Activated T-cell treated with anti-CD3 and anti-CD28 coated beads for 48 hours (primary cell): ENCODE measurements at places on chromosomes 12 and 14.

DNA sequence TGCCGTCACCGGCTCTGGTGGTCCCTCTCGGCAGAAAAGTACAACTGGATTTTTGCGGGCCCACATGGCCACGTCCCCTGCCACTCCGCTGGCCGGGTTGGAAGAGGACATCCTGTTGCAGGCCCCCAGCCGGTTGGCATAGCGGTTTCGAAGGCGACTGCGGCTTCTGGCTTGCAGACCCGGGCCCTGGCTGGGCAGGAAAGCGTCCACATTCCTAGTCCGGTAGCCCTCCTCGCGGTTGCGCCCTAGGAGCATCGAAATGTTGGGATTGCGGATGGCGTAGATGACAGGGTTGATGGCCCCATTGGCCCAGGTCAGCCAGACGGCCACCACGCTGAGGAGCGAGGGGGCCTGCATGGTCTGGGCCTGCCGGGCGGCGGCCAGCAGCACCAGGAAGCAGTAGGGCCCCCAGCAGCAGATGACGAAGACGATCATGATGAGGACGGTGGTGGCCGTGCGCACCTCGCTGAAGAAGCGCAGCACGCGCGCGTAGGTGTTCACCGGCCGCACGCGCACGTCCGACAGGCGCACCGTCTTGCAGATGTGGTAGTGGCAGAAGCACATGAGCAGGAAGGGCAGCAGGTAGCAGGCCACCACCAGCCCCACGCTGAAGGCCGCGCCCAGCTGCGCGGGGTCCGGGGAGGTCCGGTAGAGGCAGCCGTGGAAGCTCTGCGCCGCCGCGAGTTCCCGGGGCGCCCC, 1.2 kb downstream of the GPR135 start:
- peak; percentile 41 for DNase-seq

DNA sequence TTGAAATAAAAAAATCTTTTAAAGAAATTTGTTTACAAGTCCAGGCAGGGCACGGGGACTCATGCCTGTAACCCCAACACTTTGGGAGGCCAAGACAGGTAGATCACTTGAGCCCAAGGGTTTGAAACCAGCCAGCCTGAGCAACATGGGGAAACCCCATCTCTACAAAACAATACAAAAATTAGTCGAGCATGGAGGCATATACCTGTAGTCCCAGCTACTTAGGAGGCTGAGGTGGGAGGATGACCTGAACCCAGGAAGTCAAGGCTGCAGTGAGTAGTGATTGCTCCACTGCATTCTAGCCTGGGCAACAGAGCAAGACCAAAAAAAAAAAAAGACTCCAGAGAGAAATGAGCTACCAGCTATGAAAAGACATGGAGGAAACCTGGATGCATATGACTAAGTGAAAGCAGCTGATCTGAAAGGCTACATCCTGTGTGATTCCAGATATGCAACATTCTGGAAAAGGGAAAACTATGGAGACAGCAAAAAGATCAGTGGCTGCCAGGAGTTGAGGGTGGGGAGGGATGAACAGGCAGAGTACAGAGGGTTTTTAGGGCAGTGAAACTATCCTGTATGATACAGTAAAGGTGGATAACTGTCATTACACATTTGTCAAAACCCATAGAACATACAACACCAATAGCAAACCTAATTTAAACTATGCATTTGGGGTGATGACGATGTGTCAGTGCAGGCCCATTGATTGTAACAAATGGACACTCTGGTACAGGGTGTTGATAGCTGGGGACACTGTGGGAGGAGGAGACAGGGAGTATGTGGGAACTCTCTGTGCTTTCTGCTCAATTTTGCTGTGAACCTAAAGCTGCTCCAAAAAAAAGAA, 59.9 kb downstream of the PRKAB1 start:
- DNase-seq, result no peak

- peak; percentile 64 for DNase-seq
Measured at GRCh38 chr12:107320929-107321631, 227.7 kb upstream of the CRY1 start.

DNA sequence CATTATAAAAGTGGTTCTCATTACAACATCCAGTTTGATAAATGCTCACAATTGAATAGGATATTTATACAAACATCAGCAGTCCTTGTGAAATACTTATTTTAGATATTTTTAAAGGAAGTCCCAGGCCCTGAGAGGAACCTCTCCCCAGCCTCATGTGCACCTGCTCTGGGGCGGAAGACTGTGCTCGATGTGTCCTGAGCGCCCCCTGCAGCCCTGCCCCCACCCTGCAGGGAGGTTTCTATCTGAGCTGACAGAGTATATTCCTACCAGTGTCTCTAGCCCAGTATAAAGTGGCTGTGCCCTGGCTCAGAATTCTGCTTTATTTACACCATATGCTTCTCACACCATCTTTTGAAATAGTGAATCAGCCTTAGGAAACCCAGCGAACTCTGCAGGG, 1349.1 kb downstream of the TMEM121 start:
- no peak for DNase-seq

DNA sequence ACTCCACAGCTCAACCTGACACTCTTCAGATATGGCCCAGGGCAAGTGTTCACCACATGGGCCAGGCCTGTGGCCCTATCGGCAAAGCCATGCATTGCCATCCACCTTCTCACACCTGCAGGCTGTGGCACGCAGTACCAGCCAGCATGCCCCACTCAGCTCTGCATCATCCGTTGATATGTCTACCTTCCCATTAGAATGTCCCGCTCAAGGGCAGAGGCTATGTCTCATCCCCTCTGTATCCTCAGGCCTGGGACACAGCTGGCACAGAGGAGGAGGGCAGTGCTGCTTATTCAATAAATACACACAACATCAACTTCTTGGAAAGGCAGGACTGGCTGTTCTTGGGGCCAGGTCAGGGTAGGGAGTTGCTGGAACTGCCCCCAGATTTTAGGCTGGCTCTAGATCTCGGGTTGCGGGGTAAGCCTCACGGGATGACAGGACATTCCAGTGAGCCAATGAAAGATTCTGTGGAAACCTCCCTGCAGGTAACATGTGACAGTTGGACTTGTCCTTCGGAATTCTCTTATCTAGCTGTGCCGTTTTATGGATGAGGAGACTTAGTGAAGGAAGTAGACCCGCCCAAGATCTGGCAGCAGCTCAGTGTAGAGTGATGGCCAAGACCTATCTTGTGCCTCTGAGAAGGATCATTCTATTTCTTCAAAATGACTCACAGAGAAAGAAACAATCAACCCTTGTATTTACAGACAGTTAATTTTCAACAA, 25.6 kb downstream of the SYNE3 start:
- no peak for DNase-seq

DNA sequence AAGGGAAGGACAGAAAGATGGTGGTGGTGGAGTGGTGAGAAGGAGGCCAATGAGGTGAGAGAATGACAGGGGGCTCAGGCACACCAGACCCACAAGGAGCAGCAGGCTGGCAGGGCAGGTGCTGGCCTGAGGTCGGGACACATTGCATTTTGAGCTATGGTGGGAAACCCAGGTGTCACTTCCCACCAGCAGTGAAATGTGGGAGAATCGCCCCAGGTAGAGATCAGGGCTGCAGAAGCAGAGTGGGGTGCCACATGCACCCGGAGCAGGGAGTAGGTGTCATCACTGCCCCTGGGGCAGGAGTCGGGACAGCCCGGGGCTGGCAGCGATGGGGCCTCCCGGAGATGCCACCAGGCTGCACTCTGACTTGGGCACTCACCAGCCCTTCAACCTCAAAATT, 315.8 kb downstream of the BCL11B start:
- no peak for DNase-seq

DNA sequence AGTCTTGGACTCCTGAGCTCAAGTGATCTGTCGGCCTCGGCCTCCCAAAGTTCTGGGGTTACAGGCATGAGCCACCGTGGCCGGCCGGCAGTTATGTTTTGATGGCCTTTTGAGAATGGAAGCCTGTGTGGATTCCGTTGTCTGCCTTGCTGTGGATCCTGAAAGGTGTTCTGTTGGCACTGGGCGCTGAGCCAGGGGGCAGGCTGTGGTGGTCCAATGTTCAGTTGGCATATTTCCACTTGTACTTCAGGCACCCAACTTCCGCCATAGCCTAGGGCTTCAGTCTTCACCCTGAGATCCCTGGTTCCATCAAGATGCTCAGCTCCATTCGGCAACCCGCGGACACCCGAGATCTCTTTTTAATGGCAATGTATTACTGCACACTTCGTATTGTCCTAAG, 6.3 kb upstream of the RPLP0 start:
- no peak for DNase-seq

- no peak for DNase-seq
Measured at GRCh38 chr14:97695456-97695981, 898.3 kb downstream of the VRK1 start.

- peak; percentile 22 for DNase-seq
Measured at GRCh38 chr12:51217133-51217967, 512 bp downstream of the POU6F1 start.

DNA sequence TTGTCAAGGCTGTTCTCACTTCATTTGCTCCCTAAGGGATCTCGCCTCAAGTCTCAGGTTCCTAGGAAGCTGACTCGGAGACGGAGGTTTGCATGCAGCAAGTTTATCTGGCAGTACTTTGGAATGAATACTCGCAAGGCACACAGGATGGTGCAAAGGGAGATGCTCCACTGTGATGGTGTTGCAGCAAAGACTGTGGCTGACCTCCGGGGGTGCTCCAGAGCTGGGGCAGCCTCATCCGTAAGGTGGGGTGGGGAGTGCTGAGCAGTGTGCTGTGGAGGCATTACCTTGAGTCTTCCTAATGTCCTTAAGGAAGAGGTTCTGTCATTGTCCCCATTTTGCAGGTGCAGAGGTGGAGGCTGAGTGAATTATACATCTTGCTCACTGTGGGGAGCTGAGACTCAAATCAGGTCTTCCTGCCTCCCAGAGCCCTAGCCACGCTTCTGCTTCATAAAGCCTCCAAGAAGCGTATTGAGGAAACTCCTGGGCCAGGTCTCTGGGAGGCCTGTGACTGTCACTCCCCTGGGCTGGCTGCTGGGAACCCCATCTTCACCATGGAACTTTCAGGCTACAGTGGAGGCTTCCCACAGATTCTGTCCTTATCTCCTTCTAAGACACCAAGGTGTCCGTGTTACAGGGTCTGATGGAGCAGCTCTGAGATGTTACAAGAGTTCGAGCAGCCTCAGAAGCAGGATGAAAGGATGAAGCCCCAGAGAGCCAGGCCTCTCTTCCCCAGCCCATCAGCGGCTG, 39.5 kb downstream of the GALNT16 start:
- DNase-seq, result no peak

DNA sequence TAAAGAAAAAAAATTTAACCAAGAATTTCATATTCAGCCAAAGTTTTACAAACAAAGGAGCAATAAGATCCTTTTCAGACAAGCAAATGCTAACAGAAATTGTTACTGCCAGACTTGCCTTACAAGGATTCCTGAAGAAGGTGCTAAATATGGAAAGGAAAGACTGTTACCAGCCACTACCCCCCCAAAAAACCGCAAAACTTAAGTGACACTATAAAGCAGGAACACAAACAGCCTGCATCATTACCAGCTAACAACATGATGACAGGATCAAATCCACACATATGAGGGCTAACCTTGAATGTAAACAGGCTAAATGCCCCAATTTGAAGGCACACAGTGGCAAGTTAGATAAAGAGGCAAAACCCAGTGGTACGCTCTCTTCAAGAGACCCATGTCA, 55.7 kb downstream of the APOBEC1 start:
- no peak for DNase-seq

DNA sequence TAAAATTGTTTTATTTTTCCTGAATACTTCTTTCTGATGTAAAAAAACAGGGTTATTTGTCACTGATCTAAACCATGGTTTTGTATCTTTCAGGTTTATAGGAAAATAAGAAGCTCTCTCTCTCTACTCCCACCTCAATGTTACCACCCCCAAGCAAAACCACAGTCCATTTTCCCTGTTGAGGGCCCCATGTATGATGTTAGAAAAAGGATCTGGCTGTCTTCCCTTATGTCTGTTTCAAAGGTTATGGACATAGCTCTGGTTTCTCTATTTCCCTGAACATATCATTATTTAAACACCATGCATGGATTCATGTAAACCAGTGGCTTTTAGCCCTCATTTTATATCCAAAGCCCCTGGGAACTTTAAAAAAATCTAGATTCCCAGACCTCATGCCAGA, 649.0 kb upstream of the TBX3 start:
- no peak for DNase-seq

DNA sequence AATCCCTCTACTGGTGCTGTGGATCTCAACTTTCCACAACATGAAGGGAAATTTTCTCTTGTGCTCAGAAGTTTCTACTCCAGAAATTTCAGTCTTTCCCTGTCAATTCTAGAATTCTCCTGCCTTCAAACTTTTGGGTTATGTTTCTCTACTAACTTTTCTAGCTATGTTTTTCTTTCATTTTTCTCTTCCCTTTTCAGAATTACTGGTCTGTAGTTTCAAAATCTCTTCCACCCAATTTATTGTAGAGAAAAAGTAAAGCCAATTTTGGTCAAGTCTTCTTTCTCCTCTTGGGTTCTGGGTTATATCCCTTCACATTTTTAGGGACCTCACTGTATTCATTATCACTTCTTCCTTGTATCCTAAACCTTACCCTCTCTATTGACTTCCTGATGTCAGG, 18.9 kb downstream of the CNTN1 start:
- no peak for DNase-seq

DNA sequence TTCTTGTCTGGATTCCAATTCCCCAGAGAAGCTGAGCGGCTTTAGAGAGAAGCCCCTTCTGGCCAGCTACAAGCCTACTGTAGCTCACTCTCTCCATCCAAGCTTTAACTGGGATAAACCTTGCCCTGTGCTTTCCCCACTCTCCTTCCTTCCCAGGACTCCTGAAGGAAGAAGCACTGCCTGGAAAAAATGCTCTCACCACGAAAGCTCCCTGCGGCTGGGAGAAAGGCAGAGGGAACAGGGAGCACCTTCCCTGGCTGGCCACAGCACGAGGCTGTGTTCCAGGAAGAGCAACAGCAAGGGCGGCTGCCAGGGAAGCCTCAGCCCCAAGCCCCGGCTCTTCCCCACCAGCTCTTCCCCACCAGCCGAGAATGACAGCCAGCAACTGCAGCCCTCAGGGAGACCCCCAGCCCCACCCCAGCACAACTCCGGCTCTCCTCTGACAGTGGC, 40.8 kb upstream of the PNMA1 start:
- no peak for DNase-seq

DNA sequence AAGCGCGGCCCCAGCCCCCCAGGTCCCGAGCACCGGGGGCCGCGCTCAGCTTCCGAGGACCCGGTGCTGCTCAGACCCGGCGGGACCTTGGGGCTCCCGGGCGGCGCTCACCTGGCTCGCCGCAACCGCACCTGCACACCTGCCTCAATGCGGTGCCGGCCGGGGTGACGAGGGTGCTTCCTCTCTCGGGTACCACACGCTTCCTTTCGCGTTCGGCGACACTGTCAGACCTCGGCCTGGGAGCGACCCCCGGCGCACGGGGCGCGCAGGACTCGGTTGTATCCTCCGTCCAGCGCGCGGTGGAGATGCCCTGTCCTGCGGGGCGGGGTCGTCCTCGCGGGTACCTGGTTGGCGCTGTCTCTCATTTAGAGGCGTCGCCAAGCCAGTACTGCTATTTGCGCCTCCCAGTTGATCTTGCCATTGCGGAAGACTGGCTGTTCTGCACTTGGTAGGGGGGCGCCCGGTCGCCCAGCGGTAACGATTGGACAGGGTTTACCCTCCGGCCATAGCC, 718 bp downstream of the PACS2 start:
- DNase-seq, result no peak

GRCh38 chr12:25997201-25997963, 38.9 kb downstream of the RASSF8 start:
- no peak for DNase-seq

- no peak for DNase-seq
Measured at GRCh38 chr14:98198385-98198784, 1073.6 kb downstream of the BCL11B start.
